ENCODE measurements at places on chromosomes 13 and 19.

- no peak for DNase-seq
These were observed at the start of gene SHANK1 for GRCh38 chr19:50719566-50719965. SHANK1 (minus strand) TSS chr19:50719802; CDS start chr19:50716919, 2,883 bp downstream.

GRCh38 chr13:24173795-24174194 lies 13.3 kb downstream of the SPATA13 start:
- DNase-seq, result no peak

- DNase-seq, result no peak
These were observed 869 bp downstream of the GFY start for GRCh38 chr19:49425922-49426592.

DNA sequence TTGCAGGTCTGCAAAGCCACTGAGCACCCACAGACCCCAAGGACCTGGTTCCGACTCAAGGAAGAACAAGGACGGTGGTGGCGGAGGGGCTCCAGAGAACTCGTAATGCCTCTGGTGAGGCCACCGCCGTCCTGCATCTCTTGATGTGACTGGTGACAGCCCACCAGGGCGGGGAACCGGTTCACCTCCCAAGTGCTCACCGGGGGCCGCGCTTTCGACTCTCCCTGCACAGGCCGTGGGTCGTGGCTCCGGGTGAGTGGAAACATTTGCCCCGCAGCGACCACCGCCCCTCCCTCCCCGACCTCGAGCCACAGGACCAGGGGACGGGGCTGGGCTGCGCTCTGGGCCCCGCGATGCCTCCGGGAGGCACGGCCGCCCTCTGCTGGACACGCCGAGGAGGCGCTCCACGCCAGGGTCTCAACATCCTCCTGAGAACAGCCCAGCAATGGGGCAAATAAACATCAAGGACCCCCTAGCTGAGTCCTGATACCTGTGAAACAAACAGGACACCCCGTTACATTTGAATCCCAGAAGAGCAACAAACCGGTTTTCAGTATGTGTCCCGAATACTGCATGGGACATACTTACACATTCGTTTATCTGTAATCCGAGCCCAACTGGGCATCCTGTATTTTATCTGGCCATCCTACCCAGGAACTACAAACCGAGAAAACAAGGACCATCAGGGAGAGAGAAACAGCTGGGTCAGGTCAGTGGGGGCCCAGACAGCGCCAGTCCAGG lies 3.9 kb upstream of the PLPP2 start:
- DNase-seq, result peak; percentile 21

- DNase-seq, result peak; percentile 56
These were observed 2.1 kb downstream of the CILP2 start for GRCh38 chr19:19540064-19540714.

- DNase-seq, result no peak
These were observed 8.8 kb downstream of the SCEL start for GRCh38 chr13:77544355-77544754.

- no peak for DNase-seq
These were observed 266.7 kb downstream of the SPRY2 start for GRCh38 chr13:80074143-80074752.

GRCh38 chr19:54432144-54432738 lies 16.8 kb upstream of the LENG8 start:
- DNase-seq, result no peak

GRCh38 chr19:49950956-49951526 lies 9.9 kb downstream of the SIGLEC11 start:
- DNase-seq, result no peak

DNA sequence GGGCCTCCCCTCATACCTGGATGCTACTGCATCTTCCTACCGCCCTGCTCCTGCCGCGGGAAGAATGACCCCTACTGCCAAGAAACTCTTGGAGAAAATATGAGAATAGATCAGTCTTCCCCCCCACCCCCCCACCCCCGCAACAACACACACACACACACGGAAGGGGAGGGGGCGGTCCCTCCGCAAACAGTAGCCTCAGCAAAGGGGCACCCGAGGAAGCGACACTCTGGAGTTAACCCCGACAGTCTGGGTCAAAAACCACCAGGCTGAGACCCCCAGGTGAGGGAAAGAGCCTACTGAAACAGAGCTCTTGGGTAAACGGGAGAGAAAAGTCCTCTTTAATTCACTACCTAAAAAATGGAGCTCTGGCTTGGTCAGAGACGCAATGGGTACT lies 1.2 kb downstream of the MED26 start:
- no peak for DNase-seq

DNA sequence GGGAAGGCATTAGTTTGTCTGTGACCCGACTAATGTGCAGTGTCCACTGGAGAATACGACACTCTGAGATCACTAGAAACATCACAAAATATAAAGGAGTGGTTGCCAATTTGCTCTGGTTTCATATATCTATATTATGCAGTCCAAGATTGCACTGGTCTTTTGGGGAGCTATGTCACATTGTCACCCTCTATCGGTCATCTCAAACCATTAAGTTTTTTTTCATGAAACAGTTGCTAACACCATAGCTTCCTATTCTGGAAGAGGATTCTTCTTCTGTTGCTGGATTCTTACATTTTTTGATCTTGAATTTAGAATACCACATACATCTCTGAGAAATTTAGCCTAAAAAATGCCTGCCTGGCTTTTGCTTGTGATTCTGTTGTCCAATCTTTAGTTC lies 168.6 kb downstream of the LACC1 start:
- no peak for DNase-seq
